ENCODE measurements at places on chromosomes 13 and 19. TPM values are rescaled to one million over a fixed set of nuclear protein-coding genes. Genes with fewer than 3 reads are reported as not detected.
A peak's percentile ranks its signal among the peaks of the same experiment; 100 is the strongest.

- DNase-seq: no peak
These were observed 25.5 kb upstream of the FBXO17 start for GRCh38 chr19:39001041-39001440.

The GSX1 gene
- total RNA-seq: not detected

The HCN2 gene
- total RNA-seq: 2.9 TPM

The PRR20D gene
- not detected for total RNA-seq

The HNRNPUL1 gene
- total RNA-seq: 166 TPM

- DNase-seq: peak; percentile 80
These were observed 157.2 kb downstream of the TM9SF2 start for GRCh38 chr13:99658261-99658991.

- DNase-seq: no peak
These were observed 24.9 kb downstream of the EPS15L1 start for GRCh38 chr19:16446724-16447368.

The MEIS3 gene
- 40.7 TPM for total RNA-seq

DNA sequence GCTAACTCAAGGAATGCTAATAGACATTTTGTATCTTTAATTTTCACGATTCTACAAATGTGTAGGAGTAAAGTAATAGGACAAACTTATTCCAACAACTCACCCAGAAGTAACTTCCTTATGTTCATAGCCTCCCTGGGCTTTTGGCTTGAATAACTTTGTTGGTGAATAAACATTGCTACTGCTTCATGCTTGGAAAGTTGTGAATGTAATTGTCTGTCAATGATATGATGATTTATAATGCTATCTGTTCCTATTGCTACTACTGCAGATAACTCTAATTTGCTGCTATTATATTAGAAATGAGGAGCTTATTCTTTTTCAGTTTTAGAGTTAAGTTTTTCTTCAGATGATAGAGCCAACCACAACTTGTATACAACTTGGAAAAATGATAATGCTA lies 307.7 kb downstream of the PCDH9 start:
- no peak for DNase-seq

DNA sequence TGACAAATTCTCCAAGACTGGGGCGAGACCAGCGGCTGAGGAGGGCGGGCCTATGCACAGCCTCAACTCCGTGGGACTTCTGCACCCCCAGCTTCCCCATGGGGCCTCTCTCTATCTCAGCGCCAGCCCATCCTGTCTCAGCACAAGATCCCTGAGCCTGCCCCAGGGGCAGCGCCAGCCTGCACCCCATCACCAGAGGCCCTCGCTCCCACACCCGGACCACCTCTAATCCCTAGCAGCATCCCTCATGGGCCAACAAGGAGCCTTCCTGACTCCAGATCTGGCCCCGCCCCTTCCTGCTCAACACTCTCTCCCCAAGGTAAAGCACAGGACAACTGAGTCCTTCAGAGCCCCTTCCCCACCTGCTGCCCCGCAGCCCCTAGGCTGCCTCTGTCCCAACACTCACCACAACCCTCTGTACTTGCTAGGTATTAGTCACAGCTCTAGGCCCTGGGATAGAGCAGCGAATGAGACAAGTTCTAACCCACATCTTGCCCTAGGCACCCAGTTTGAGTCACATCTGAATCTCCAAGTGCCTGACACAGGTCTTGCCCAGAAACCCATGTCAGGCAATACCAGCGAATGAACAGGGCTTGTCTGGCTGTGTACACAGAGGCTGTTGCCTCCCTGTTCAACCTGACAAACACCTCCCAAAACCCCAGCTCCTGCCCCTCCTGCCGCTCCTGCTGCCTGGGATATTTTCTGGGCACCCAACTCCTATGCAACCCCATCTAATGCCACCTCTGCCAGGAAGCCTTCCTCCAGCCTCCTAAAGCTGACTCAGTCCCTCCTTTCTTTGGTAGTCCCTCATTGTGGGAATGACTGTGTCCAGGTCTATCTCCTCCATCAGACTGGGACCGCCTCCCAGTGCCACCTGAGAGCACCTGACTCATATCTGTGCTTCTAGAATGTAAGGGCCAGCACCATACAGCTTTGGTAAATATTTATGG lies 18.6 kb downstream of the GRIK5 start:
- DNase-seq: peak; percentile 20

The CCL25 gene
- total RNA-seq: not detected

GRCh38 chr13:50453188-50453587 lies 390.3 kb downstream of the DLEU7 start:
- no peak for DNase-seq

The NCR1 gene
- 0.78 TPM for total RNA-seq

- no peak for DNase-seq
These were observed 77.2 kb downstream of the TBC1D4 start for GRCh38 chr13:75404726-75405125.

The BRSK1 gene
- 11.3 TPM for total RNA-seq

GRCh38 chr13:22880741-22881720 lies 299.7 kb upstream of the SGCG start:
- DNase-seq: peak; percentile 83

GRCh38 chr19:55668603-55669348 lies 6.2 kb upstream of the EPN1 start:
- DNase-seq: no peak

DNA sequence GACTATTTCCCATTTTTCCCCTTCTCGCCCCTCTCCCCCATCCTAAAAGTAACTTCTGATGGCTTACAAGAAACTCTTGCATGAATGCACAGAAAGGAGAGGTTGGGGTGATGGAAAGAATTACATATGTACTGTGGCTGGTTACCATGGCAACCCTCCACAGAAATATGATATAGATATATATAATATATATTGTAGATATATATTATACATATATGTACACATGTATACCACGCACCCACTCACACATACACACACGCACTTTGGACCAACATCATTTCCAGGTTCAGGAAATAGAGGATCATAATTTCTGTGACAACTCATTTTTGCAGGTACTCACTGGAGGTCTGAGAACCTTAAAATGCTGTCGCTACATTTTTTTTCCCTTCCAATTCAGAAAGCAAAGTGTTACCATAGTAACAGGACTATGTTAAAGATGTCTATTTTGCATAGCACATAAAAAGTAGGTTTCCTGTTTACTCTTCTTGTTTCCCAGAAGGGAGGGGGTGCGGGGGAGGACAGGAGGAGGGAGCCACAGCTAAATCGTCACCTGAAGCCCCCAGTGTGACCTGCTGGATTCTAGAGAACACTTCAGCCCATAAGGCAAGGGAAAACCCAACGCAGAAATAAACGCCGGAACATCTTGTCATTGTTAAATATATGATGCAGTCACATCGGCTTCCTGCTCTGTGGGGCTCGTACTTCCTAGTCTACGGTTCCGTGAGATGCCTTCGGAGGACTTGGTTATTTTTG lies 44.7 kb downstream of the EFNB2 start:
- DNase-seq: no peak

- DNase-seq: no peak
These were observed 858 bp upstream of the USP12 start for GRCh38 chr13:27172495-27172842.

GRCh38 chr13:76830805-76831204 lies 55.4 kb downstream of the KCTD12 start:
- peak; percentile 2 for DNase-seq

GRCh38 chr13:82374719-82375118 lies 1507.6 kb downstream of the SLITRK1 start:
- no peak for DNase-seq

The SOX21 gene
- 3.5 TPM for total RNA-seq

The ETV2 gene
- not detected for total RNA-seq

DNA sequence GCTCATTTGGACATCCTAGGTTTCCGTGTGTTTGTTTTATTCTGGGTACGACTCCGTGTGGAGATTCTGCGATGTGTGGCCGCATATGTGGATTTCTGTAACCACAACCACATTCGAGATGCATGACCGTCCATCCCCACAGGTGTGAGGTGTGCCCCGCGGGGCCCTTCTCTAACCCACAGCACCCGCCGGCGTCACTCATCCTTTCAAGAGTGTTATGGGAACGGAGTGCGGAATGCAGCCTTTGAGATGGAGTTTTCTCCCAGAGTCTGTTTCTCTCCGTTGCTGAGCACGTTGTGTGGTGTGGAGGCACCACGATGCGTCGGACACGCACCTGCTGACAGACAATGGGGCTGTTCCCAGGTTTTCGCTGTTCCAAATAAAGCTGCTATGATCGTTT lies 40.0 kb downstream of the C13orf46 start:
- no peak for DNase-seq

- peak; percentile 76 for DNase-seq
These were observed 312.5 kb downstream of the TEX29 start for GRCh38 chr13:111632906-111633305.

DNA sequence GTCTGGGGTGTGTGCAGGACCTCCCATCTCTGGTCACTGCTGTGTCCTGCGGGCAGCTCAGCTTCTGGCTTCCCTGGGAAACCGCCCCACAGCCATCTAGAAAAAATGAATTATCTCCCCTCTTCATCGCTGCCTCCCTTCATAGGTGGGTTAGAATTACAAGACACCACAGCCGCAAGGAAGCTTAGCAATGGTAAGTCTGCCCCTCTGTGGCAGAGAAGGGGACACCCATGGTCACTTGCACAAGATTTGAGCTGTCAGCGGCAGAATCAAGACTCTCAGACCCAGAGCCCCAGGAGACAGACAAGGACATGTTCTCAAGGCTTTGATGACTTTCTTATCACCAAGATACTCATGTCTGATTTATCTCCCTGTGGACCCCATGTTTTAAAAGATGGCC lies 110.8 kb upstream of the PABPC3 start:
- DNase-seq: peak; percentile 50

The CTXN1 gene
- 53.1 TPM for total RNA-seq

- no peak for DNase-seq
These were observed 17.7 kb upstream of the ANKRD10 start for GRCh38 chr13:110932588-110932987.

DNA sequence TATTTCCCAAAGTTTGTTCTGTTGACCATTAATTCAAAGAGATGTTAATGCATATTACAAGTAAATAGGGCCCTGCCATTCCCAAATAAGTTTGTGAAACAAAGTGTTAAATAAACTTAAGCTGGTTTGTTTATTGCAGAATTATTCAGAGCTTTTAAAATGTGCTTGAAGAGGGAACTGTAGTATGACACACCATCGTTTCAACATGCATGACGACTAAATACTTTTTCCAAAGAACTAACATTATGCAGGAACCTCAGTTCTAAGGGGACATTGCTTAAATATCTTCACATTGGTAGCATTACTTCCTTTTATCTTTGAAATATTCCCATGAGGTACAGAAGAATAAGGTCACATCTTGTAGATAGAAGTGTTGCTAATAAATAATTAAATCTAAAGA lies 14.6 kb downstream of the LHFPL6 start:
- no peak for DNase-seq

The OR7D2 gene
- total RNA-seq: not detected

Data from GM23338 (cell line).